ENCODE measurements at places on chromosomes 2 and 18.

- DNase-seq: no peak
Observed at GRCh38 chr2:52260904-52261303, 1229.0 kb upstream of the NRXN1 start.

DNA sequence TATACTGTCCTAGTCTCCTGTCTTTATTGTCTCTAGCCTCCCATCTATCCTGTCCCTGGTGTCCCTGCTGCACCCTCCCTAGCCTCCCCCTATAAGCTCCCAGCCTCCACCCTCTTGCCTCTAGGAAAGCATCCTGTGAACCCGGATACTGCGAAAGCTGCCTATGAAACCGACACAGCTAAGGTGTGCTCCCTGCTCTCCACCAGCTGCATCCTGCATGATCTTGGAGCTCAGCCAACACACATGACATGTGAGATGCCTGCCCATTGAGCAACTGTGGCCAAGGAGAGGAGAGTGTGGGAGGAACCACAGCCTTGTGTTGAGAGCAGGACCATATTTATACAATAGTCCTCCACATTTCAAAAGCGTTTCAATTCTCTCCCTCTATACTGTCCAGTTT, 187.1 kb downstream of the ZBTB7C start:
- no peak for DNase-seq

- no peak for DNase-seq
Observed at GRCh38 chr2:207403141-207403540, 126.6 kb upstream of the CREB1 start.

- no peak for DNase-seq
Observed at GRCh38 chr2:95799892-95800291, 191.7 kb downstream of the ANKRD36C start.

GRCh38 chr2:29054430-29054829, 19.9 kb downstream of the PCARE start:
- DNase-seq: no peak

- DNase-seq: no peak
Observed at GRCh38 chr2:32632089-32632488, 4.2 kb downstream of the TTC27 start.

GRCh38 chr2:105760639-105761337, 16.1 kb downstream of the NCK2 start:
- no peak for DNase-seq

GRCh38 chr2:54787755-54788366, 64.4 kb downstream of the EML6 start:
- no peak for DNase-seq

DNA sequence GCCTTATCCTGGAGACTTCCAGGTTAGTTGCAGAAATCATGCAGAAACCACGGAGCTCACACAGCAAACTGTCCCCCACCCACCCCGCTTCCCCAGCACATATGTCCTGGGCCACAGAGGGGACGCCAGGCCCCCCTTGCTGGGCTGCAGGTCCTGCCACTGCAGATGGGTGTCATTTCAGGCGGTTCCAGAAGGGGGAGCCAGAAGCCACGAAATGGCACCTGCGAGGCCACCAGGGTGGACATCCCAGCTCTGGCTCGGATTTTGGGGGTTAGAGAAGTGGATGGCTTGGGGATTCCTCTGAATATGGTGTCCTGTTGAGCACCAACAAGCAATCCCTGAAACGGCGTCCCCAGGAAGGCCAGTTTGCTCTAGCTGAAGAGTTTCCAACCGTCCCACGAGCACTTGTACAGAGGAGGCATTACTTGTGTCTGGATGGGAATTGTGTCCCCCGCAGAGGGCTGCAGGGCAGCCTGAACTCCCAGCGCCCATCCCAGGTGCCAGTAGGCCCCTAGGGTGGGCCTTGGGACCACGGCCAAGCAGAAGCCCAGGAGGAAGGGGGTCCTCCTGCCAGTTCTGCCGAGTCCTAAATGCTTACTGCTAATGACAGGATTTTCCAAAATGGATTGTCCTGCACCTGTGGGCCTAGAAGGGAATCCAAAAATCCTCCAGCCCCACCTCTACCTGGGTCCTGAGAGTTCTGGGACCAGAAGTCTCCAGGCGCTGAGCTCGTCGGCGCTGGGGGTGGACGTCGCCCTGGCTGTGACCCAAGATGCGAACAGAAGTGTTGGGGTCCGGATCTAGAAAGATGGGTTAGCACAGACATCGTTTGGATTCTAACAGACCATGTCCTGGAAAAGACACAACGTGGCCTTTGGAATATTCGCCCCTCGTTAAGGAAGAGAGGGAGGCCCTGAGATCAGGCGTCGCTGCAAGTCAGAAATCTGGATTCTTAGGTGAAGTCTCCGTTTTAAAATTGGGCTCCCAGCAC, 14.6 kb upstream of the NFATC1 start:
- no peak for DNase-seq

- DNase-seq: no peak
Observed at GRCh38 chr2:91442246-91442905, 2750.9 kb downstream of the RPIA start.

DNA sequence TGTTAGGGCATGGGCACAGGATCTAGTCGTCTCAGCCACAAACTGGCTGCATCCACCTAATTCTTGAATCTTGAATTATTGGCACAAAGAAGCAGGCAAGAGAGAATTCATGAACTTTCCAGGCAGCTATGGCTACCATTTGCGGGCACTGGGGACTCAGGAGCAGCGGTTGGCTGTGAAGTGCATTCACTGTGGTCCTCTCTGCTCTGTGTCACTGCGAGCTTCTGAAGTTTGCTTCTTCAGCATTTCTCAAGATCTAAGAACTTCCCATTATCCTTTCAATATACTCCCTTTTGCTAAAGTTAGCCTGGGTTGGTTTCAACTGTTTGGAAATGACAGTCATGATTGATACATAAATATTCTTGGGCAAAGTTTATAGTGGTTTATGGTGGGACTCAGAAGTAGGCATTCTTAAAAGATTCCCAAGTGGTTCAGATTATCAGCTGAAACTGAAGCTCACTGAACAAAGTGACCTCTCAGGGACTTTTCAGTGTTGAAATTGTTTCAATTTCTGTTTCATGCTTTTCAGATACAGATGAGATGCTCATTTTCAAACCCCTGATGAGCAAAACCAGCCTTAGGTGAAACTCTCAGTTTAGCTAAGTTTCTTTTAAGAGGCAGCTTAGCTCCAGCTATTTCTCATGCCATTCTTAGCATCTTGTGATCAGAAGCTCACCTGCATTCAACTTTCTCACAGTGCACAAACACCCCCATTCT, 1258.3 kb upstream of the GYPC start:
- no peak for DNase-seq

DNA sequence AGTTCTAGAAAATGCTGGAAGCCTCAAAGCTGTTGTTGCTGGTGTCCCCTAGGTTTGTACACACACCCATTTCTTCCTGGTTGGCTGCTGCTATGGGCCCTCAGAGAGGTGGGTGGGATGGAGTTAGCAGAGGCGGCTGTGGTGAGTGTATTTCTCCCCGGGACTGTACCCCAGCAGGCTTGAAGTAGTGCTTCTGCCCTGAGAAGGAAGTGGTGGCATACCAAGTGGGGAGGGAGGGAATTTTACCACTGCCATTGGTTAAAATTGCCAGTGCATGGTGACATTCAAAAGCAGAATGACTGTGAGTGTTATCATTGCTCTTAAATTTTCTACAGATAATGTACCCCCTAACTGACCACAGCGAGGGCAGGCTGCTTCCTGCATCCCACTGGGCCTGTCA, 125.6 kb upstream of the CAPN13 start:
- DNase-seq: no peak

GRCh38 chr2:137250401-137250800, 485.1 kb downstream of the THSD7B start:
- no peak for DNase-seq

Data from stimulated activated CD8-positive, alpha-beta memory T cell treated with anti-CD3 and anti-CD28 coated beads, Interleukin-15, amount 100 ng/mL, for 24 hours (primary cell).